Immature natural killer cell (primary cell): ENCODE measurements at places on chromosomes 12 and 14. TPM values are rescaled to one million over a fixed set of nuclear protein-coding genes. Genes with fewer than 3 reads are reported as not detected.

GRCh38 chr12:3160081-3160480 is 82.9 kb downstream of the TSPAN9 start:
- no peak for DNase-seq

GRCh38 chr14:45249856-45250575 is 3.0 kb downstream of the MIS18BP1 start:
- DNase-seq: peak; percentile 9

GRCh38 chr12:111197376-111197944 is 171.4 kb downstream of the PHETA1 start:
- no peak for DNase-seq

- no peak for DNase-seq
These were observed 47.6 kb downstream of the TRAF3 start for GRCh38 chr14:102824832-102825231.

Gene B4GALNT3
- polyA plus RNA-seq: 13.1 TPM

DNA sequence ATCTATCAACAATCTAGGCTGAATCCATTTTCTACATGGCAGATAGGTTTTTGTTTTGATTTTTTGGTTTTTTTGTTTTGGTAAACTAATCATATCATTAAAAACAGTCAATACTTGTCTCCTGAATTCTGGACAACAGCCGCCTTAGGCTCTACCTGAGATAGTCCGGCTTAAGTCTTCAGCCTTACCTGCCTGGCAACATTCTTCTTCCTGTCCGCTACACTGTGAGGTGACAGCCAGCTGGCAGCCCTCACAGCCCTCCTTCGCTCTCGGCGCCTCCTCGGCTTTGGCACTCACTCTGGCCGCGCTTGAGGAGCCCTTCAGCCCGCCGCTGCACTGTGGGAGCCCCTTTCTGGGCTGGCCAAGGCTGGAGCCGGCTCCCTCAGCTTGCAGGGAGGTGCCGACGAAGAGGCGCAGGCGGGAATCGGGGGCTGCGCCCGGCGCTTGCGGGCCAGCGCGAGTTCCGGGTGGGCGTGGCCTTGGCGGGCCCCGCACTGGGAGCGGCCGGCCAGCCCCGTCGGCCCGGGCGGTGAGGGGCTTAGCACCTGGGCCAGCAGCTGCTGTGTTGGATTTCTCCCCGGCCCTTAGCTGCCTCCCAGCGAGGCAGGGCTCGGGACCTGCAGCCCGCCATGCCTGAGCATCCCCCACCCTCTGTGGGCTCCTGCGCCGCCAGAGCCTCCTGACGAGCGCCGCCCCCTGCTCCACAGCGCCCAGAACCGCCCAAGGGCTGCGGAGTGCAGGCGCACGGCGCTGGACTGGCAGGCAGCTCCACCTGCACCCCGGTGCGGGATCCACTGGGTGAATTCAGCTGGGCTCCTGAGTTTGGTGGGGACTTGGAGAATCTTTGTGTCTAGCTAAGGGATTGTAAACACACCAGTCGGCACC is 49.0 kb downstream of the MDGA2 start:
- DNase-seq: no peak

- DNase-seq: no peak
These were observed 222.1 kb downstream of the RPS29 start for GRCh38 chr14:49363821-49364751.

Gene LTBR
- polyA plus RNA-seq: 3.6 TPM

GRCh38 chr12:69732088-69732487 is 6.6 kb upstream of the RAB3IP start:
- no peak for DNase-seq

GRCh38 chr12:62426089-62426488 is 40.5 kb upstream of the MON2 start:
- DNase-seq: no peak

Gene RPAP3
- polyA plus RNA-seq: 16.8 TPM

Gene PRR4
- polyA plus RNA-seq: 1.9 TPM

Gene RIPK3
- polyA plus RNA-seq: 13.5 TPM

Gene LIN7A
- polyA plus RNA-seq: not detected

DNA sequence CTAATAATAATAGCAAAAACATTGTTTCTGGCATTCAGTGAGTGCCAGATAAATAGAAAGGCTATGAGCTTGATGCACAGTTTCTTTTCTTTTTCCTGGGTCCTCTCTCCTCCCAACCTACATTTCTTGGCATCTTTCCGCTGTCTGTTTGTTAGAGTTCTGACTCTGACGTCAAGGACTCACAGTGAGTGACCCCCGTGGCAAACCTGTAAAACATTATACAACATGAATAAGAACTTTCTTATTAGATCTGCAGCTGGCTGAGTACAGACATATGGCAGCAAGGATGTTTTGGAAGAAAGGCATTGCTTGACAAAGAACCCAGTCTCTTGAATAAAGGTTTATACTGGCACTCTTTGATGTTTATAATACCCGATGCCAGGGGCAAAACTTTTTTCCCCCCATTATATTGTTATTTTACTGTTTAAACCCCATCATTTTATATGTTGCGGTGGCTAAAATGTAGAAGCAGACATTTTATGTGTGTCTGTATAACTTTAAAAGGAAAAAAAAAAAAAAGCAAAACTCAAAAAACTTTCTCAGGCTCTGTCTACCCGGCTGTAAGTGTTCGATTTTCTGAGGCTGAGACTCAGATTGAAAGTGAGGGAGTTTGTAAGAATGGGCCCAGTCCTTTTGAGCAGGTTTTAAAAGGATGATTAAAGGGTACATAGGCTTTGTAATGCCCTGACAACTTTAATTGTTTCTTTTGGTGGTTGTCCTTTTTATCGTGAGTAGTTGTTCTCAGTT is 159.3 kb downstream of the PDE3A start:
- no peak for DNase-seq

Gene GALNT4
- polyA plus RNA-seq: 9.7 TPM

Gene SERPINA10
- polyA plus RNA-seq: not detected

DNA sequence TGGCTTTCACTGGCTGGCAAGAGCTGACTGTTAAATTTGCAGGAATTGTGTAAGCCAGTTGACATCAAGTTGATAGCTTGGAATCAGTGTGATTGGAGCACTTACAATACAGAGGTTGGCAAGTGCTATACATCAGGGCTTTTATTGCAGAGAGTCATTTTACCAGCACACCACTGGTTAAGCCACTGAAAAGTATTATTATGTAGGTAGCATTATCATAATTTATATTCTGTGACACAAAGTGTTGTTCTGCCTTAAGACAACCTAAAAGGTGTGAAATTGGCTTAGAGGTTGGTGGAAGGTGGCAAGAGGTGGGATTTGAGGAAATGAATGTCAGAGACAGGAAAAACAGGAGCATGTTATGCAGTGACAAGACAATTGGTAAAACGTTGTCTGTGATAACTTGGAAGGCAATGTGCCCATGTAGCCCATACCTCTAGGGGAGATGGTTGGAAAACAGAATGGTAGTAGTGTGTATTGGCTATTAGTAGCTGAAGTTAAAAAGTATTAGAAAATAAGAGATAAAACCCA is 172.9 kb upstream of the PRICKLE1 start:
- DNase-seq: no peak

- no peak for DNase-seq
These were observed 33.9 kb upstream of the PIWIL1 start for GRCh38 chr12:130303781-130304180.

Gene PLEK2
- not detected for polyA plus RNA-seq

GRCh38 chr14:31449971-31450610 is 7.2 kb downstream of the DTD2 start:
- peak; percentile 26 for DNase-seq

DNA sequence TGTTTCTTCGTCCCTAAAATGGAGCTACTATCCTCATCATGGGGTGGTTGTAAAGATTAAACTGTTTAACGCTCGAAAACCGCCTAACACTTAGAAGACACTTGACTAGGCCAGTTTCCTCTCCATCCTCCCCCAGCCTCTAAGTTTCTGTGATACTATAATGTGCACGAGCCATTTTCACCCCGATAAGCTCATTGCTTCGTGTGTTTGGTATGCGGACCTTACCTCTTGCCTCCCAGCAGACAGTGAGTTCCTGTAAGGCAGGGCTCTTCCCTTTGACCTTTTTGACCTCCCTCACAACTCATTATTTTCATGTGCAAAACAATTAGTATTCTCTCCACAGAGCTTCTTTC is 499 bp upstream of the GXYLT1 start:
- no peak for DNase-seq

DNA sequence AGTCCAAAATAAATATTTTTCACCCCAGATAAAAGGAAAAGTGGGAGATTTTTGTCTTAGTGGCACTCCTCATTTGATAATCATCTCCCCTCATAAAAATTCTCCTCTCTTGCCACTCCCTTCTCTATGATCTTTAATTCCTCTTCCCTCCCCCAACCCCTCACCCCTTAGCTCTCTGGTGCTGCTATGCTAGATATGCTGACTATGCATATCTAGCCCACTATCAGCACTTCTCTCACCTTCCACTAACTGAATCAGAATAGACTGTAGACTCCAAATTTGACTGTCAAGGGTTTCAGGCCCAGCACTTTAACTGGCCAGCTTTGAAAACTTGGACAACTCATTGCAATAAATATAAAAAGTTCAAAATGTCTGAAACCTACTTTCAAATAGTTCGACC is 254.2 kb downstream of the ETNK1 start:
- DNase-seq: no peak

Gene GPR65
- 55.9 TPM for polyA plus RNA-seq

GRCh38 chr12:80847575-80847974 is 90.2 kb downstream of the LIN7A start:
- DNase-seq: no peak

DNA sequence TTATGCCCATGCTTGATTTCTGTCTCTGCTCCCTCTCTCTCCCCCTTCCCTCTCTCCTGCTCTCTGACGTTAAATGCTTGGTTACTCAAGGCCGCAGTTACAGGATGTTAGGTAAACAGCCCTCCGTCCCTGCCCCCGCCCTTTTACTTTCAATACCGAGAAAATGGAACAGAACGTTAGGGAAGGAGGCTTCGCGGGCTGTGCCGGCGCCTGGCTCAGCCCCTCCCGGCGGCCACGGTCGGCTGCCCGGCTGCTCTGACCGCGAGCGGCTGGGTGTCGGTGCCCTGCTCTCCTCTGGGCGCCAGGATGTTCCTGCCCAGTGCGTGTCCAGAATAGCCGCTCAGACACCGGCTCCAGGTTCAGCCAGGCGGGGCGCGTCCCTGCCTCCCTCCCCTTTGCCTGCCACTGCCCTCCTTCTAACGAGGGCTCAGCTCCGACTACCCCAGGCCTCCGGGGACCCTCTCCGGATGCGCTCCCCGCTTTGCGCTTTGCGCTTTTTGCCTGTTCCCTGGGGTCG is 166.1 kb downstream of the ADCK1 start:
- no peak for DNase-seq

- DNase-seq: no peak
These were observed 93.9 kb downstream of the PLEKHG7 start for GRCh38 chr12:92796650-92797049.

GRCh38 chr12:118055144-118055557 is 5.8 kb downstream of the WSB2 start:
- peak; percentile 46 for DNase-seq

DNA sequence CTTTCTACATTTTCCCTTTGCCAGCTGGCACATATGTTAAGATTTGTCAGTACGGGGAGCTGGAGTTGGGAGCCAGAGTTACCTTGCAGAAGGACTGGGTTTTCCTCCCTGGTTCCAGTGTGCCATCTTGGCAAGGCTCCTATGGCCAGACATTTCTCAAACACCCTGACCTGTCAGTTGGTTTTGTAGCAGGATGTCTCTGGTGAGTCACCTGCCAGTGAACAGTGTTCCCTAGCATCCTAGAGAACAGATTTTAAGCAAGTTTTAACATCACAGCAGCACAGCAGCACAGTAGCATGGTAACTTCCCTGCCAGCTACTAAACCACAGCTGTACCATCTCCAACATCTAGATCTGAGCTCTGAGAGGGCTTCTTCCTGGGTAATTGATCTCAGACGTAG is 26.2 kb upstream of the KTN1 start:
- no peak for DNase-seq

DNA sequence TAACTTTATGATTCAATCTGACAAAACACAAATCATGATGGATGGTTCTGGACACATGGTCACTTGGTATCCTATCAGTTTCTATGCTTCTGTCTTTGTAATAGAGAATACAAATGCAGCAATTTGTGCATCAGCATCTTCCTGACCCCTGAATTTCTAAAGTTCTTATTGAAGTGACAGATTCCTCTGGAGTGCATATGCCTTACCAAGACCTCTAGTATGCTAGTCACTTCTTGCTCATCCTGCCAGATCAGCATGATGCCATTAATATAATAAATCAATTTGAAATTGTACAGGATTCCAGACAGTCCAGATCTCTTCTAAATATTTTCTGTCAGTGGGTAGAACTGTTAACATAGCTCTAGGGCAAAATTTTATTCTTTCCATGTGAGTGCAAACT is 40.6 kb upstream of the GLIPR1 start:
- DNase-seq: no peak

Gene CD4
- 2.0 TPM for polyA plus RNA-seq

Gene SLC6A15
- not detected for polyA plus RNA-seq

Gene TSFM
- 22.2 TPM for polyA plus RNA-seq

DNA sequence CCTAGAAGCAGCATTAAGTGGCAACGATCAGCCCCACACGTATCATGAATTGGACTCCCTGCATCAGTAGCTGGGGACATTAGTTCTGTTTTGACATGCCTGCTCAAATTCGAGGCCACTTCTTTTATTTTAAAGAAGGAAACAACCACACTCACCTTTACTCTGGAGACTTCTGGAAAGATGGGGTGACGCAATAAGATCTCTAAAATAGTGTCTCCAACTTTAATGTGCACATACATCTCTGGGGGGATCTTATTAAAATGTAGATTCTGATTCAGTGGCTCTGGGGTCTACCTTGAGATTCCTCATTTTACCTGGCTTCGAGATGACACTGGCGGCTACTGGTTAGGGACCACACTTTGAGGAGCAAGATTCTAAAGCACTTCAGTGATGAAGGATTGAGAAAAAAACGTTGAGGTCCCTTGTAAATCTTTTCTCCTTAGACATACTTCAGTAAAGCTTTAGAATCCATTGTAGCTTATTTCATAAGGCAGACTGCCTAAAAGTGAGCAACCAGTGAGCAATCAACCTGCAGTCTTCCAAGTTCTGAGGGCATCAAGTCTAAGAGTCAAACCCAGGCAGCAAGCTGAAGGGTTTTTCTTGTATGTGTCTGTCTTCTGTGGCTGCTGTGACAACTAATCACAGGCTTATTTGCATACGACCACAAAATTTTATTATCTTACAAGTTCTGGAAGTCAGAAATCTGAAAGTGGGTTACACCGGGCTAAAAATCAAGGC is 718.6 kb upstream of the TBX3 start:
- DNase-seq: no peak

DNA sequence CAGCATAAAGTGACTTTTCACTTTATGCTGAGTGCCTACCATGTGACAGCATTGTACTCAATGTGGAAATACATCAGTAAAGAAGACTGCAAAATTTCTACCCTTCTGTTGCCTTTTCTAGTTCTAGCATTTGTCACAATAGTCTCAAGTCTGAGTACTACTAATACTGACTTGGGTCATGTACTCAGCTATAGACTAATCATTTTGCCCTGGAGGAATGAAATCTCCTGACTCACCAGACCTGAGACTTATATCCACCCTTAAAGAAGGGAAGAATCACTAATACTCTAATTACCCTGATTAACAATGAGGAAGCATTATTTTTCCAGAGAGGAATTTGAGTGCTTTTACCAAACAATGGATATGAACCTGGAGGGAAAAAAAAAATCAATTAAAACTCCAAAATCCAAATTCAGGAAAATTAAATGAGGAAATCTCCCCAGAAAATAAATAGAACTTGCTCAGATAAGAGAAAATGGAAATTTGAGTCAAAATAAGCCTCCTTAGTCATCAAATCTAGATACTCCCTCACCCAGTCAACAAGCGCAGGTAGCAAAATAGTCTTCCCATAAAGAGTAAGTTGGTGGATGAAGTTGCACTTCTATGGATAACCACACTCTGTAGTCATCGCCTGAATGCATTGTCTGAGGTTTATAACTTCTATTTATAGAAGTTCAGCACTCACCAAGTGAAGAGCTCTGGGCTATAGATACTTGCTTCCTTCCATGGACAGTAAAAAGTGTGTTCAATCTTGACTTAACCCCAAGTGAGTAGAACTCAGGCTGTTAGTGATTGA is 386.6 kb downstream of the SYT1 start:
- DNase-seq: no peak
